Stomach (tissue), 19 donors: ENCODE measurements at places on chromosomes 7 and 10. TPM values are rescaled to one million over a fixed set of nuclear protein-coding genes. Genes with fewer than 3 reads are reported as not detected.

- DNase-seq, result no peak
Observed at GRCh38 chr7:157402911-157403534, 66.2 kb downstream of the DNAJB6 start.

DNA sequence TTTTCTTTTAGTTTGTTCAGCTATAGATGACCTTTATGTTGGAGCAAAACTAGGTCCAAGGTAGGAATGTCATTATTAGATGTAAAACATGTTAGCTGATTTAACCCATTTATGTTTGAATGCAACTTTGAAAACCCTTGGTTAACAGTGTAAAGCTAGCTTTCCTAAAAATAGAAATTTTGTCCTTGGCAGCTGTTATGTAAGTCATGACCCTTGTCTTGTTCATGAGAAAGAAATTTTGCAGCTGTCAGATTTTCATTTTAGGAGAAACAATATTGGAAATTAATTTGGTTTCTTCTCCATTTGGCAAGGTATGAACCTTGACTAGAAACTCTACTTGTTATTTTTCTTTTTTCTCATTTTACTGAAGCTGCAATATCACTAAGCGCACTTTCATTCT is 23.9 kb upstream of the CCAR1 start:
- DNase-seq, result no peak

The ZCWPW1 gene
- total RNA-seq, result 0.89 TPM

The AP1S1 gene
- not detected for total RNA-seq

DNA sequence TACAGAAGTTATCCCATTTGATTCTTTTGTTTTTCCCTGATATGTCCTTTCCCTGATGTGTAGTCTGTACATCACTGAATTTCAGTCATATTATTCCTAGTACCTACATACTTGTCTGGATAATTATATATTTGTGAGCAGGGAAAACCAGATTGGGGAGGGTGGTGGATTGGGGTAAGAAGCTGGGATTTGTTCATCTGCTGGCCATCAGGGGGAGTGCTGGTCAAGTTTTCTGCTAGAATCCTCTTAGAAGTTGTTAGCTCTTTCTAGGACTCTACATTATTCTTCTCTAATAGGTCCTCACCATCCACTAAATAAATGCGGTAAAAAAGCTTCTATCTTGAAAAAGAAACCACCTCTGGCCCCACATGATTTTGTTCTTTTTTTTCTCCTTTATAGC is 232.7 kb upstream of the TAC1 start:
- DNase-seq, result peak; percentile 26

The TMEM273 gene
- total RNA-seq, result 0.89 TPM

DNA sequence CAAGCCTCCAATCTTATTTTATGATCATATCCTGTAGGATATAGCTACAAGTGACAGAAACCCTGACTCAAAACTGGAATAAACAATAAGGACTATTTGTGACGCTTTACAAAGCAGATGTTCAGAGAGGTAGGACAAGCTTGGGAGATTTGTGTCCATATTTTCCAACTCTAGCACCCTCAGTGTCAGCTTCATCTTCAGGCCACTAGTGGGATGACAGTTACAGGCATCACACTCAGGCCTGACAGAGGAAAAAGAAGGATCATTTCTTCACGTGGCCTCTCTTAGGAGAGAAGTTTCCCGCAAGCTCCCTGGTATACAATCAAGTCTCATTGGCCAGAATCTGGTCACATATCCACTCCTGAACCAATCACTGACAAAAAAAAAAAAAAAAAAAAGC is 74.4 kb downstream of the PPP1R3C start:
- no peak for DNase-seq

DNA sequence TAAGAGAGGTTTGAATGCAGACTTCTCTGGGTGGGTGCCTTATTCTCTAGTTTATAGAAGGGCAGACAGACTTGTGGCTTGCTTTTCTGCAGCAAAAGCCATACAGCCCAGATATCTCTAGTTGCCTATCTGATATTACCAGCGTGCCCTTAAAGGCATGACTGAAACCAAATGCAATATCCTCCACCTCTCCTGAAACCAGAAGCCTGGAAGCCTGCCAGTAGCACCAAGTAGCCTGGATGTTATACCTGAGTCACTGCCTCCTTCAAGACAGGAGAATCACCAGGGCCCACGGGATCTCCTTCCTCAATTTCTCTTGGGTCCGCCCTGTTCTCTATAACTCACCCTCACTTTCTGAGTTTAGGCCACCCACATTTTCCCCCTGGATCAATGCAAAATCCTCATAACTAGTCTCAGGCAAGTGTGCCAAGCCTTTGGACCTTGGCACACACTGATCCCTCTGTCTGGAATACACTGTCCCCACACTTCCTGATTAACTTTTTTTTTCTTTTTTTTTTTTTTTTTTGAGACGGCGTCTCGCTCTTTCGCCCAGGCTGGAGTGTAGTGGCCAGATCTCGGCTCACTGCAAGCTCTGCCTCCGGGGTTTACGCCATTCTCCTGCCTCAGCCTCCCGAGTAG is 638.4 kb downstream of the GALNT17 start:
- no peak for DNase-seq

The ENTPD1 gene
- 14.0 TPM for total RNA-seq

- no peak for DNase-seq
Observed at GRCh38 chr7:143514995-143515735, 37.5 kb downstream of the TAS2R41 start.

GRCh38 chr10:104351919-104352318 is 1.7 kb upstream of the CFAP58 start:
- no peak for DNase-seq

DNA sequence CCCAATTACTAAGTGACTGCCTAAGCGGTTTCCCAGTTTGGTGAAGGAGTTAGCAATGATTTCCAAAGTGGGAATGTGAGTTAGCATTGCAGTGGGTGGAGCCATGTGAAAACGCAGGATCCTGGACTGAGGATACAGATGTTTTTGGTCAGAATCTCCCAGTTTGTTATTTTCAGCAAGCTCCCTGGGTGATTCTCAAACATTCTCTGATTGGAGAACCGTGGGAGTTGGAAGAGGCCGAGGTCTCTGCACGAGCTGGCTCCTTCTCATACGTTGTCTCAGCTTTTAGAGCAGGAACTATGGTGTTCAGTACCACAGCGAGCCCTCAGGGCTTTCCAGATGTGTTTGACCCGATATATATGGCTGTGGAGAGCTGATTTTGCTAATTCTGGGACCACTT is 396.5 kb upstream of the NPVF start:
- no peak for DNase-seq

The THSD7A gene
- 2.5 TPM for total RNA-seq

DNA sequence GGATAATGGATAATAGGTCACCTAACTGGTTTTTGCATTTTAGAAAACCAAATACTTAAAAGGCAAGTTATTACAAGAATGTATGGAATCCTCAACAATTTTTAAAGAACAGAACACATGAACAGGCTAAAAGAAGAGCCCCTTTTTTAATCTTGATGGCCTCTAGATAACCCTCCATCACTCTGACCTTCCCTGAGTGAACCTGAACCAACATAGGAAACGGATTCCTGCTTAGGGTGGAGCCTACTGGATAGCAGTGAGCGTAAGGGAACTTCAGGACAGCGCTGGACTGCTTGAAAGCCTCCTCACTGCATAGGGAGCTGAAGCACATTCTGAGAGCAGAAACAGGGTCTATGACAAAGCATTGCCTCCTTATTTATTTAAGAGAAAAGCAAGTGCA is 20.5 kb downstream of the TRPV5 start:
- DNase-seq, result no peak

The CPEB3 gene
- total RNA-seq, result 5.2 TPM

DNA sequence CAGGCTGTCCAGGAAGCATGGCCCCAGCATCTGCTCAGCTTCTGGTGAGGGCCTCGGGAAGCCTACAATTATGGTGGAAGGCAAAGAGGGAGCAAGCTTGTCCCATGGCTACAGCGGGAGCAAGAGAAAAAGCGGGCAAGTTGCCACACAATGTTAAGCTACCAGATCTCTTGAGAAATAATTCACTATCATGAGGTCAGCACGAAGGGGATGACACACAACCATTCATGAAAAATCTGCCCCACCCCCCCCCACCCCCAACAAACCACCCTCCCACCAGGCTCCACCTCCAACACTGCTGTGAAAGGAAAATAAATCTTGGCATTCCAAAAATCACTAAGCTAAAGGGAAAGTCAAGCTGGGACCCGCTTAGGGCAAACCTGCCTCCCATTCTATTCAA is 545.8 kb upstream of the NRP1 start:
- DNase-seq, result no peak

- no peak for DNase-seq
Observed at GRCh38 chr7:10128748-10129147, 844.9 kb upstream of the PHF14 start.
